Stimulated activated CD4-positive, alpha-beta T cell treated with anti-CD3 and anti-CD28 coated beads, Interleukin-4, amount 100 ng/mL, for 24 hours (primary cell): ENCODE measurements at places on chromosomes 2 and 18.

- no peak for DNase-seq
Measured at GRCh38 chr2:221380062-221380461, 192.0 kb downstream of the EPHA4 start.

- no peak for DNase-seq
Measured at GRCh38 chr2:98806236-98806697, 75.3 kb upstream of the MGAT4A start.

DNA sequence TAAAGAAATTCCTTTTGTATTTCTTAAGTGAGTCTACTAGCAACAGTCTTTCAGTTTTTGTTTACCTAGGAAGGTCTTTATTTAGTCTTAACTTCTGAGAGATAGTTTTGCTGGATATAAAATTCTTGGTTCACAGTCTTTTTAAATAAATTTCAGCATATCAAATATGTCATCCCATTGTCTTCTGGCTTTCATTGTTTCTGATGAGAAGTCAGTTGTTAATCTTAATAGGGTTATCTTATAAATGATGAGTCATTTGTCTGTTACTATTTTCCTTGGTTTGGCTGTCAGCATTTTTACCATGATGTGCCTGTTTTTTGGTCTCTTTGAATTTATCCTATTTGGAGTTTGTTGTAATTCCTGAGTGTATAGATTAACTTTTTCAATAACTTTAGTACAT is 129.3 kb downstream of the FAM210A start:
- no peak for DNase-seq

- DNase-seq: peak; percentile 50
Measured at GRCh38 chr2:38610851-38611801, 8.4 kb upstream of the HNRNPLL start.

GRCh38 chr2:207215308-207215707 is 49.6 kb upstream of the KLF7 start:
- DNase-seq: no peak

DNA sequence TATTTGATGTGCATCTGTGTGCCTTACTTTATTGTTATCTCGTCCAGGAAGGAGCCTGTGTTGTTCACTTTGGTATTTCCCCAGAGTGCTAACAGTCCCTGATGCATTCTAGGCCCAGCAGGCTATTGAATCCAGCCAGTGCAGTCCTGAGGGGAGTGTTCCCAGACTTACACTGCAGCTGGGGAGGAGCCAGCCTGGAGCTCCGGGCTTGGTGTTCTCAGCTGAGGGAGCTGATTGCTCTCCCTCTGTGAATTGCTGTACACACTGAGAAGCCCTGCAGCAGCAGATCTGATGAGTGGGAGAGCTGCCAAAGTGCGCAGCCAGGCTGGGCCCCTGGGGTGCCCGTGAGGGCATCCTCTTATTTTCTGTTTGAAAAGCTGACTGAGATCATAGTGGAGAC is 159.2 kb downstream of the GALNT3 start:
- no peak for DNase-seq

GRCh38 chr2:165746501-165746900 is 47.5 kb downstream of the GALNT3 start:
- no peak for DNase-seq

- DNase-seq: no peak
Measured at GRCh38 chr2:8049176-8049575, 632.7 kb upstream of the ID2 start.

DNA sequence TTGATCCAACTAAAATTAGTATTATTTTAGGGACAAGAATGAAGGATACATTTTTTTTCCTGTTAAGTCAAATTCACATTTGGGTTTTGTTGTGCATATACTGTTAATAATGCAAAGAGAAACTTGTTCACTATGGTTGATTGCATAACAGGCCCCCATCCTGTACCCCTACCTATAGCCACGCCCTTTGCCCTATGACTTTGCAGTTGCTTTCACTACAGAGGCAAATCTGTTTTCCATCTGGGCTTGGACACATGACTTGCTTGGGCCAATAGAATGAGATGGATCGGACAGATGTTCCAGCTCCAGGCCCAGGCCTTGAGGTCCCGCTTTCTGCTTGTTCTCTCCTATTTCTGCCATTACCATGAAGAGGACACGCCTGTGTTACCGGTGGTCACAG is 278.5 kb upstream of the HNRNPA3 start:
- DNase-seq: no peak

DNA sequence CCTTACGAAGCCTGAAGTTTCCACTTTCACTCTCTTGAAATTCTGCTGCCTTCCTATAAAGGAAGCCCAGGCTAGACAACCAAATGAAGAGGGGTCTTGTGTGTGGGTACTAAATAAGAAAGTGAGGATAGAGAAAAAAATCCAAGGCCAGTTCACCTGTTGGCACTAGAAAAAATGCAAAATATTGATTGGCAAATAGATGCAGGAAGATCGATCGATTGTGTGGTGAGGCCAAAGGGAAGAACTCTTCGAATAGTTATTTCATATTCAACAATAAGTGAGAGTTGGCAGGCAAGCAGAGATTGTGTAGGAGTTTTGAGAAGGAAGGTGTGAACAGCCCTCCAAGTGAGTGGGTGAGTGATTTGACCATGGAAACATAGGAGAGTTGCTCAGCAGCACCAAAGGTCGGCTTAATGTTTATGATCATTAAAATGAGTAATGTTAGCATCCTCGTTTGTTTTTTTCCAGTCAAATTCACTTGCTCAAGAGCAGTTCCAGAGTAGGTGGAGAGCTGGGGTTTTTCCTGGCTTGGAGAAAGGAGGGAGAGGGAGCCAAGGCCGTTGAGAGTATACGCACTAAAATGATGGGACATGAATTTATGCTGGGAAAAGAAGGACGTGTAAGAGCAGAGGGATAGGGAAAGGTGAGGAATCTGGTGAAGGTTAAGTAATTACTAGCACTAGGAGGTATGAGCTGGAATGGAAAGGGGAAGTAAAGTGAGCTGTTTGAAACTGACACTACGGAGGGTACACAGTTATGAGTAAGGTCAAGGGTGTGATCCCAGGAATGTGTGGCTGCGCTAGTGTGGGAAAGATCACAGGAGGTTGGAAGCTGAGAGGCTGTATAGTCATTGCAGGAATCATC is 1.1 kb upstream of the NAPG start:
- no peak for DNase-seq

DNA sequence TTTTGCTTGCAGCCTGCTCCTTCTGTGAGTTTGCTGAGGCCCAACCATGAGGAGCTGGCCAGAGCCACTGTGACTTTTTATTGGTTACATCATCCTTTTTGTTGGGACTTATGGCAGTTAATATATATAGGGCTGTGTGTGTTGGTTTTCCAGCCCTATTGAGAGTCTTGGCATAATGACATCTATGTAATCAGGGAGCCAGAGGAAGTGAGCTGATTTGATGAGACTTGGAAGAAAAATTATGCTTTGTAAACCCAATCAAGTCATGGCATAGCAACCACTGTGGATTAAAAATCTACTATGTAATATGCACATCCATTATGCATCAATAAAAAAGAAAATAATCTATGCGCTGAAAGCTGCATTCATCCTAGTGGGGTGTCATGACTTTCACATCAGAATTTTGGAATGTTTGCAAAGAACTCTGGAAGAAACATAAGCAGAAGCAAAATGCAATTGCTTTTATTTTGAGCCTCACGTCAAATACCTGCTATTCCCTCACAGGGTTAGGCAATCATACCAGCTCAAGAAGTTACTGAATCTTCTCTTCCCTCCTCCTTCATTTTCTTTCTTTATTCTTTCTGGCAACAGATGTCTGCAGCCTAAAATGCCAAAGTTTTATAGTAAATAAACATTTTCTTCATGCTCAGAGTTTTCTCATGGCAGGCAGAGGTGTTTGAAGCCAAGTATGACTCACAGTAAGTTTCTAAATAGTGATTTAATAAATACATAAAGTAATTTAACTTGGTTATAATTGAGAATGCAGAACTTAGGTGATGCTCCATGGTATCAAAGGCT is 308.5 kb downstream of the KCNS3 start:
- DNase-seq: no peak

- no peak for DNase-seq
Measured at GRCh38 chr18:56315363-56315762, 323.0 kb downstream of the TXNL1 start.
